ENCODE measurements at places on chromosomes 6 and 20.

GRCh38 chr6:16789329-16790038, 28.2 kb upstream of the ATXN1 start:
- no peak for DNase-seq

- no peak for DNase-seq
These were observed 76.4 kb downstream of the CDC5L start for GRCh38 chr6:44463728-44464450.

GRCh38 chr6:69555088-69555638, 241.6 kb downstream of the LMBRD1 start:
- DNase-seq, result no peak

GRCh38 chr20:40787941-40788340, 98.9 kb upstream of the MAFB start:
- no peak for DNase-seq

DNA sequence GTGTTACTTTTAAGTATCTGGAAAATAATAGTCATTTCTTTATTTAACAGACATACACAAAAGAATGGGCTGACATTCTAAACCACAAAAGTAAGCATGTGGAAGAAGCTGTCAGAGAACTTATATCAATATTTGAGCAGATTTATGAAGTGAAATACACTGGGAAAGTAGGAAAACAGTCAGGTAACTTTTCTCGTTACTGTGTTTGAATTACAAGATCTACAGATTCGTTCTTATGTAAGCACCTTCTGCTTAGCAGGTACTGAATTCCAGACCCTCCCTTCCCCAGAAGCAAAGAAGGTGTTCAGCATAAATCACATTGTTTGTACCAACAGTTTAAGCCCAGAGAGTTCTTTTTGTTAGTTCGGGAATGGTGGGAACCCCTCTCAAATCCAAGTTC, 88.0 kb downstream of the DNAH8 start:
- DNase-seq, result no peak

Measured in NCI-H345 (cell line).